ENCODE measurements at places on chromosomes 11 and 22.

- DNase-seq = no peak
Observed at GRCh38 chr11:66316849-66317251, at the start of gene CD248. Gene CD248 (minus strand): TSS chr11:66317044. CDS start chr11:66317027, 17 bp downstream.

DNA sequence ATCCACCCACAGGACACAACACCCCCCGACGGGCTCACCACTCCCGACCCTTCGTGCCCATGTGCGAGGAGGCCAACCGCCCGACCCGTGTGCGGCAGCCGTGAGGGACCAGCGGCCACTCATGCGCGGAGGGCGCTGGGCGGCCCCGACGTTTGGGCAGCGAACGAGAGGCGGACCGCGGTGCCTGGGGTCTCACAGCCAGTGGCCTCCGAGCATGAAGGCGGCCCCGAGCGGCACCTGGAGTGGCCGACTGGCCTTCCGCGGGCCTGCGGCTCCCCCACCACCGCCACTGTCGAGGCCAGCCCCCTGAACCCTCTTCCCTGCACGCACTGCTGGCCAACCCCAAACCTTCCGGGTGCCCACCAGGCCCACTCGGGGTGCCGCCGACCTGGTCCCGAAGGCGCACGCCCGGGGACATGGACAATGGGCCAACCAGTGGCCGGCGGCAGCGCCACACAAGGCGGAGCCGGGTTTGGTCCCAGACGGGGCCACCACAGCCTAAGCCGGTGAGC is 4274.9 kb upstream of the OR11H1 start:
- DNase-seq = no peak

DNA sequence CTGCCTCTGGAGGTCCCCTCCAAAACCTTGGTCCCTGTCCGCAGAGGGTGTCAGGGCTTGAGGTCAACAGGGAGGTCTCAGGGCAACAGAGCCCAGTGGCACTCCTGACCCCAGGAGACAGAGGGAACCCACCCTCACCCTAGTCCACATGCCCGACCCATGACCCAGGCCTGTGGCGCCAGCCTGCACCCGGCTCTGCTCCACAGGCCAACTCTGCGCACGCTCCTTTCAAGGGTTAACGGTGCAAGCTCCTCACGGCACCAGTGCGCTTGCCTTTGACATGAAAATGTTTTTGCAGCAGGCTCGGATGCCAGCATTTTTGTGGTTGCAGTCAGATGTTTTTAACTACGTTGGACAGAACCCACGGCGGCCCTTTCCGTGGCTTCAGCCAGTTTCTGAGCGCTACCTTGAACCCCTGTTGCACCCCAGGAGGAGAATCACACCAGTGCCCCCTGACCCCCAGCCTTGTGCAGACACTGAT is 68.6 kb downstream of the CDKN1C start:
- DNase-seq = no peak

GRCh38 chr11:28798286-28798685 is 690.1 kb downstream of the METTL15 start:
- DNase-seq = no peak

DNA sequence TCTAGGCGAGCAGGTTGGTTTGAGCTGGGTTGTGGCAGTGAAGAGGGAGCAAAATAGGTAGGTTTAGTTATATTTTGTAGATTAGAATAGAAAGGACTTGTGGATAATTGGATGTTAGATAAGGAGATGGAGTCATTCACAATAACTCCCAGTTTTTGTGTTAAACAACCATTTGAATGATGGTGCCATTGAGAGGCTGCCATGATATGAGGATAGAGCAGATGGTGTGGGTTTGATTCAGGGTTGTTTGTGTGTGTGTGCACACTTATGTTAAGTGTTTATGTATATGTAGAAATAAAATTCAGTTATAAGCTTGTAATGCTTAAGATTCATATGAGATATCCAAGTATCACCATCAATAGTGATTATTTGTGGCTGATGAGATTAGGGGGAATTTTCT is 166.6 kb downstream of the NXPE2 start:
- no peak for DNase-seq

- DNase-seq = no peak
Observed at GRCh38 chr11:69599502-69599901, 41.5 kb upstream of the CCND1 start.
